ENCODE measurements at places on chromosomes 2 and 18. TPM values are rescaled to one million over a fixed set of nuclear protein-coding genes. Genes with fewer than 3 reads are reported as not detected.

DNA sequence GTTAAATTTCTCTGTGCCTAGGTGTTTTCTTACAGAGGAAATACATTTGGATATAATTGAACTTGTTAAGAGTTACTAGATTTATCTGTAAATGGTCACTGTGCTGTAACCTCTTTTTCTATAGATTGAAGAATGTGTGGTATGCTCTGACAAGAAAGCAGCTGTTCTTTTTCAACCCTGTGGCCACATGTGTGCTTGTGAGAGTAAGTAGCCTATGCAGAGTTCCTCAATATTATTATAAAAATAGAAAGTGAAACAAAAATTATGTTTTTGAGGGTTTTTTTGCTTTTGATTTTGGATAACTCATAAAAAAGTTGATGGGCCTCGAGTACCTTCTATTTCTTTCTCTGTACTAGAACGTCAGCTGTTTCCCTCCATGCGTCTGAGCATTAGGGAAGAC, 112.4 kb downstream of the MIB1 start:
- DNase-seq = no peak

DNA sequence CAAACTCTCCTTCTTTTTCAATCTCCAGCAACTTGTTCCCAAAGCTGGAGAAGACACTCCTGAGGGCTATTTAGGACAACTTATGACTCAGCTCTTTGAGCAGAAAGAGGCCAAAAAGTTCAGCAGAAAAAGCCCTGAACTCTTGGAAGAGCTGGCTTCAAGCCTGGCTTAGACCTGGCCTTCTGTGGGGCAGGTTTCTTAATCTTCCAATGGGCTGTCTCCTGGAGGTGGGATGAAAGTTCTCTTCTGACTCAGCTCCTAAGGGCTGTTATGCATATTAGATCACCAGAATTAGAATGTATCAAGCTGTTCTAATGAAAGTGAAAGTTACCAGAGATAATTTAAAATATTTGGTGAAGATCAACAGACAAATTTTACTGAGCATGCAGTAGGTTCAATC, 129.4 kb downstream of the RAD51AP2 start:
- DNase-seq = no peak

GRCh38 chr2:150125708-150126107, 361.8 kb downstream of the RND3 start:
- DNase-seq = peak; percentile 60

DNA sequence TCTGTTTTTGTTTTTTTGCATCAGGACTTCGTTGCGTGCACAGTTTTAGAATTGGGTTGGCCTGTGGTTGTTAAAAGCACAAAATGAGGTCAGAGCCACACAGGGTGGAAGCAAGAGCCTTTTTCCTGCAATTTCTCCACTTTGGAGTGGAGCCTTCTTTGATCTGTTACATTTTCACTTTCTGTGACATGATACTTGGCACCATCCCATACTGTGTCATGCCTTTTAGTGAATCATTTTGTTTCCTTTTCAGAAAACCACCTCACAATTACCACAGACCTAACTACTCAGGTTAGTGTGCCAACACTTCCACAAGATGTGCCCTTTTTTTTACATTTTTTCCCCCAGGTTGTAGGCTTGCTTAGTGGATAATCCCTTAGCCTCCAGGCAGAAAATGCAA, 32.5 kb downstream of the MERTK start:
- no peak for DNase-seq

DNA sequence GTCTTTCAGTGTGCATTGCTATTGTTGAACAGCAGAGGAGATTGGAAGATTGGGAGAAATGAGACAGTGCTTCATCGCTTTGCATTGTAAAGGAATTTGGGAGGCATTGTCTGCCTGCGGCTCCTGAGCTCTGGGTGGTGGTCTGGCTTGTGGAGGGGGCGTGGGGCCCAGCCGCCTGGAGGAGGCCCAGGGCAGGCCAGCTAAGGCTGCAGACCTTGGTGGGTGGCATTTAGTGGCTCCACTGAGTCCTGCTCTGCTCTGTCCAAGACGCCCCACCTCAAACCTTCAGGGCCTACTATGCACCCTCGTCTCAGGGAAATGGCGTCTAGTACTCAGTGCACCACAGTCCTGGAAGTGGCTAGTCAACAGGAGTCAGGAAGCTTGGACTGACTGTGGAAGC, 5.7 kb upstream of the HS1BP3 start:
- no peak for DNase-seq

GRCh38 chr2:38668779-38669479, 3.0 kb downstream of the GALM start:
- no peak for DNase-seq

GRCh38 chr18:61756244-61756643, 136.6 kb downstream of the RNF152 start:
- no peak for DNase-seq

- DNase-seq = no peak
Observed at GRCh38 chr2:41909584-41909983, 138.2 kb upstream of the PKDCC start.

DNA sequence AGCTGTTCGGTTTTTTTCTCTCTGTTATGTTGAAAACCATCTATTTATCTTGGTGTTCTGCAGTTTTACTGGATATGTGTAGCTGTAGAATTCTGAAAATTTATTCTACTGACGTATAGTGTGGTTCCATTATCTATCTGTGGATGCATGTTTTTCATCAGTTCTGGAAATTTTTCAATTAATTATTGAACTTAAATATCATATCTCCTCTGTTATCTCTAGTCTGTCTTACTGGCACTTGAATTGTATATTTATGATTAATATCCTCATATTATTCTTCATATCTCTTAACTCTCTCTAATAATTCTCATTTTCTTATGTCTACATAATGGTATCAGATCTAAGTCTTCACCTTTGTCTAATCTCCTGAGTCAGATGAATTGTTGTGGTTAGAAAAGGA, 501.7 kb downstream of the STK39 start:
- no peak for DNase-seq

DNA sequence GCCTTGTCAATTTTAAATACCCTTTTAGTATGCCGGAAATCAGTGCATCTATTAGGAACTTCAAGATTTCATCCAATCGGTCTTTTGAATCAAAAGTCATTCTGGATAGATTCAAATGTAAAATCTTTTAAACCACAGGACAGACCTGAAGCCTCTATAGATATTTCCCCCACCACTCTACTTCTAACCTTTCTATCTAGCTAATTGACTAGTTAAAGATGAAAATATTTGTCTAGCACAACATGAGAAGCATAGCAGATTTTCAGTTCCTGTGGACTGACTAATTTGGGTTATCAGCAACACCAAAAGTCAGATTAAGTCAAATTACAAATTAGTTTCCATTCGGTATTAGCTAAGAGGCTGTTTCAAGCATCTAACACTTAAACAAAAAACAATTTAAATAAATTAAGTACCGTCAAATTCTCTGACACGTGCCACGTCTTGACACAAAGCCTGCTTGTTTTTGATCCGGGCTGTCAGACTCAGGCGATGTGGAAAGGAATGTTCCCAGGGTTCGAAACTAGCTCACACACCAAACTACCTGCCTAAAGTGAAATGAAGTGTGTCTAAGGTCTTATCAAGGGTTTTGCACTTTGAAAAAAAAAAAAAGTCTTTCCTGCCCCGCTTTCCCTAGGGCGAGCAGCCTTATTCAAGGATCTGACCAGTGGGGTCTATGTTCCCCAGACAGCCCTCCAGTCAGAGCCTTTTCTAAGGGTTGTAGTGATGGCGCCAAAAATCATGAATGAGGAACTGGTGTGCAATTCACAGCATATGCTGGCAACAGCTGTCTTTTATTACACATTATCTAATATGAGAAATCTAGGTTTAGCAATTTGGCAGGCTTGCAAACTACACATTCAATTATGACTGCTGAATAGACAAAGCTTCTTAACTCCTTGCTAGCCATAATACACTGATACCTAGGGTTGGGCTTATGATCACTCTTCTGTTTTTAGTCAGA, 4.7 kb downstream of the CYTIP start:
- no peak for DNase-seq

CHST9 gene
- total RNA-seq = 32.7 TPM

TMEM247 gene
- total RNA-seq = not detected

CEP192 gene
- 16.5 TPM for total RNA-seq

DYNAP gene
- total RNA-seq = not detected

IFIH1 gene
- 6.2 TPM for total RNA-seq

ARHGEF4 gene
- total RNA-seq = 17.8 TPM

SAG gene
- 0.47 TPM for total RNA-seq

Measured in hepatocyte (in vitro differentiated cells).